ENCODE measurements at places on chromosomes 6 and 20. TPM values are rescaled to one million over a fixed set of nuclear protein-coding genes. Genes with fewer than 3 reads are reported as not detected.

PTPRA gene
- polyA plus RNA-seq = 46.9 TPM

DNA sequence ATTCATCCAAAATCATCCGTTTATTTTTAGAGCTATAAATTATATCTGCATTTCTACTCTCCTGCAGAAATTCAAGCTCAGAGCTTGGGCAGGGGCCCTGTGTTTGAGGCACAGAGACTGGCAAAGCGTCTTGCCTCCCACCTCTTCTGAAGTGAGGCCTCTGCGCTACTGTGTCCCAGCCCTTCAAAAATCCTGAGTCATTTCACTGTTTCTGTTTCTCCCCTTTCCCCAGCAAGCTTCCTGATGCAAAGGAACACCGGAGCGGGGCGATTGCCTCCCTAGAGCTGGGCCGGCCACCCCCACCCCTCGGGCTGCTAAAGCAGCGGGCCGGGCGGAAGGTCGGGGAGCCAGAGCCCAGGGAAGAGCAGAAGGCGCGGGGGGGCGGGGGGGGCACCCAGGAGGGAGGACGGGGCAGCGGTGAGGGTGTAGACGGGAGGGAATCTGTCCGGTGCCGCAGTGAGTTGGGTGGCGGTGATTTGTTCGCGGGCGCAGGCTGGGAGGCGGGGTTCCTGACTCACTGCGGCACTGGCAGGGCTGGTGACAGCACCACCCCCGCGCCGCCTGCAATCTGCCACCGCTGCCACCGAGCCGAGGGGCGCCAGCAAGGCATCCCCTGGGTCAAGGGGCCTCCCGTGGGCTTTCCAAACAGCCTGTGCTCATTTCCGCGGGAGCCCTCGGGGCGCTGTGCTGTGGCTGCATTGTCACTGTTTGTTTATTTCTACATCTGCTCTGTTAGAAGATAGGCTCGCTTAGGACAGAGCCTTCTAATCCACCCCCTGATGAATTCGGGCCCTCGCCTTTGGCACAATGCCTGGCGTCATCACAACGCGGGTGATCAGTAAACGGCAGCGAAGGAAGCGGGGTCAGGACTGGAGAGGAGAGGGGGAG, 46.5 kb upstream of the SNAP25 start:
- H3K36me3 ChIP-seq = no peaks in the 10 kb centered on the region
- peaks cover 21% of the 10 kb centered on the region for H3K27me3 ChIP-seq
- peaks cover 12% of the 10 kb centered on the region for H3K4me1 ChIP-seq

GRCh38 chr20:59829054-59829785, 104.2 kb downstream of the SYCP2 start:
- H3K27ac ChIP-seq = no peak overlapping the region

DNA sequence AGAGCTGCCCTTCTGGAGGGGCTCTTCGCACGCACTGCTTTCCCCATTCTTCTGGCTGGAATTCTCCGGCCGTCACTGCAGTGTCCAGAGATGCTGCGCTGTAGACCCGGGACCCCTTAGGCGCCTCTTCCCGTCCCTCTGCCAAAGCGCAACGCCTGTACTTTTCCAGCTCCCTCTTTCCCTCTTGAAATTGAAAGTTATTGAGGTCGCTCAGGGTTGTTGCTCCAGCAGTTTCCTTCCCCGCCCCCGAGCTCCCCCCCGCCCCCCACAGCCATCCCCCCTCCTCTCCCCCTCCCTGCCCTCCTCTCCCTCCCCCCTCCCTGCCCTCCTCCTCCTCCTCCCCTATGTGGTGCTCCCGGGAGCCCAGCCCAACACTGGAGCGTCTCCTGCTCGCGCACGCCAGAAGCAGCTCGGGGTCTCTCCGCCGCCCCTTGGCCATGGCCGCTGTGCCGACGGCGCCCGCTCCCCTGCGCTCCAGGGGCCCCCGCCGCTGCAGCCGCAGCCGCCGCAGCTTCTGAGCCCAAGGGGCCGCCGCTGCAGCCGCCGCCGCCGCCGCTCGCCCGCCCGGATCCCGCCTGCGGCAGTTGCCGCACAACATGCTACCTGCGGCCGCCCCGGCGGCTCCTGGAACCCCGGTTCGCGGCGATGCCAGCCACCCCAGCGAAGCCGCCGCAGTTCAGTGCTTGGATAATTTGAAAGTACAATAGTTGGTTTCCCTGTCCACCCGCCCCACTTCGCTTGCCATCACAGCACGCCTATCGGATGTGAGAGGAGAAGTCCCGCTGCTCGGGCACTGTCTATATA, at the start of gene RSPO3:
RSPO3 (plus strand) TSS at position 374 of the 804 bp plus-strand sequence. CDS start 522 bp downstream, outside the sequence.
- peaks cover 79% of the 10 kb centered on the region for H3K27me3 ChIP-seq
- H3K4me1 ChIP-seq = peaks cover 26% of the 10 kb centered on the region
- no peaks in the 10 kb centered on the region for H3K36me3 ChIP-seq
- DNase-seq = peak; percentile 72

GRCh38 chr6:50862176-50862575, 43.5 kb downstream of the TFAP2B start:
- no peaks in the 10 kb centered on the region for H3K36me3 ChIP-seq
- peaks cover 9% of the 10 kb centered on the region for H3K4me1 ChIP-seq
- H3K27me3 ChIP-seq = no peaks in the 10 kb centered on the region
- DNase-seq = no peak
- no peak overlapping the region for H3K27ac ChIP-seq
- no peak overlapping the region for H3K4me3 ChIP-seq

GRCh38 chr6:161233986-161234661, 39.7 kb downstream of the AGPAT4 start:
- peak overlapping the region; percentile 42 for H3K27ac ChIP-seq
- H3K27me3 ChIP-seq = no peaks in the 10 kb centered on the region
- no peak overlapping the region for H3K4me3 ChIP-seq
- peaks cover 30% of the 10 kb centered on the region for H3K4me1 ChIP-seq
- peaks cover 13% of the 10 kb centered on the region for H3K36me3 ChIP-seq

CYP39A1 gene
- polyA plus RNA-seq = 2.2 TPM

GRCh38 chr6:170209354-170210025, 81.4 kb downstream of the DLL1 start:
- no peak for DNase-seq
- H3K27me3 ChIP-seq = no peaks in the 10 kb centered on the region
- H3K4me3 ChIP-seq = no peak overlapping the region

DNA sequence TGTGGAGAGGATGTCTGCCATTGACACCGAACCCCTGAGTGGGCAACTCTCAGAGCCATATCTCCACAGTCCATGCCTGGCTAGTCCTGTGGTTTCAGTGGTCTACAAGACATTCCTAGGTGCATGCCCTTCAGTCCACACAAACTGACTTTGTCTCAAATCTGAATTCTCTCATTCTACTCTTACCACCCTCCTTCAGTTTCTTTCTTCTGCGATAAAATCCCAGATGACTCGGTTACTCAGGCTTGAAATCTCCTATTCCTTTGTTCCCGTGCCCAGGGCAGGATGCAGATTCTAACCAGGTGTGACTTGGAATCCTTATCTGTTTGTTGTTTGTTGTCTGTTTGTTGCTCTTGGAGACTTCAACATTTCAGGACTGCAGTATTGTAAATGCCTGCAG, 9.3 kb downstream of the CDS2 start:
- no peak overlapping the region for H3K27ac ChIP-seq
- H3K36me3 ChIP-seq = no peaks in the 10 kb centered on the region
- peak; percentile 66 for DNase-seq
- no peak overlapping the region for H3K4me3 ChIP-seq
- H3K27me3 ChIP-seq = no peaks in the 10 kb centered on the region
